ENCODE measurements at places on chromosomes 11 and 22.

- DNase-seq = no peak
These were observed 67.5 kb downstream of the DDX10 start for GRCh38 chr11:108732395-108732794.

DNA sequence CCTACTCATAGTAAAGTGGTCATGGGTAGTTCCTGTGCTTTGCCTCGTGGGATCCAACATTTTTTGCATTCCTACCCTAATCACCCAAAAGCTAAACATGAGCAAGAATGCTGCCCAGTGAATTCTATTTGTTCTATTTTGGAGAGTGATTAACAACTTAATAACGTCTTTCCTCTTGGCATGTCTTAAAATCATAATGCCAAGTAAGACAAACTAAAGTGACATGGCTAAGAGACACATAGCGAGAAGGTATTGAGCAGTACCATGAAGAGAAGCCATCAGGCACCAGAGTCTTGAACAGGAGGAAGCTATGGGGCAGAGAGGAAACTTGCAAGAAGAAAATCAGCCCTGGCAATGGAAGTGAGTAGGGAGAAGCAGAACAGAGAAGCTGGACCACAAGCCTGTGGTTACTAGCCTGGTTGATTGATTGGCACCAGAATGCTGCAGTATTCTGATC is 32.0 kb downstream of the EXPH5 start:
- DNase-seq = no peak

- no peak for DNase-seq
These were observed 118.9 kb upstream of the LMO1 start for GRCh38 chr11:8382436-8383053.

DNA sequence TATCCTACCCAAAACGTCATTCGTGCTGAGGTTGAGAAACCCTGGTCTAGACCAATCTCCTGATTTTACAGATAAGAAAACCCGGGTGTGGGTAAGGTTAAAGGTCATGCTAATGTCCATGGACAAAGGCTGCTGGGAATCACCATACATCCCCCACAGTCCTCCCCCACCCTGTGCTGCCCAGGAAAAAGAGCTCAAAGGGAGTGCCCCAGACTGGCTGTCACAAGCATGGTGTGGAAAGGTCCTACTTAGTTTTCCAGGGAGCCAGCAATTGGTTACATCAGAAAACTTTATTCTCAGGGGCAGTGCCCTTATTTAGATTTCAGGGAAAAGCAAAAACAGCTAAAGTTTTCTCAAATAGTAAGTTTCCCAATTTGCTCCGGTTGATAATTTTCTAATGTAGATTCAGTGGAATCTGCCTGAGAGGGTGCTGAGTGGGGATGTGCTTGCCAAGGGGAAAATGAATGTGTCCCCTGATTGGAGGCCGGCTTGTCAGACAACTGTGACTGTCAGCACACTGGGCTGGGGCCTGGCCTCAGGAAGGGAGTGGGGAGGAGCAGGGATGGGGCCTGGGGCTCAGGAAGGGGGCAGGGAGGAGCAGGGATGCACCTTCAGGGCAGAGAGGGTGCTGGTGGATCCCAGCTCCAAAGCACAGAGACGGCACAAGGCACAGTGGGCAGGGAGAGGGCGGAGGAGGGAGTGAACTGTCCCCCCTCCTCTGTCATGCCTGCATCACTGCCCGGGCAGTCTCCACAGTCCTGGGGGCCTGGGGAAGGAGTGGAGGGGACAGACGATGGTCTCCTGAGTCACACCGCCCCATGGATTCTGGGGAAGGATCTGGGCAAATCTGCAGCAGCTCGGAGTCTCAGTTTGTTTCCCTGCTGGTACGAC is 263.6 kb downstream of the KIRREL3 start:
- DNase-seq = no peak

DNA sequence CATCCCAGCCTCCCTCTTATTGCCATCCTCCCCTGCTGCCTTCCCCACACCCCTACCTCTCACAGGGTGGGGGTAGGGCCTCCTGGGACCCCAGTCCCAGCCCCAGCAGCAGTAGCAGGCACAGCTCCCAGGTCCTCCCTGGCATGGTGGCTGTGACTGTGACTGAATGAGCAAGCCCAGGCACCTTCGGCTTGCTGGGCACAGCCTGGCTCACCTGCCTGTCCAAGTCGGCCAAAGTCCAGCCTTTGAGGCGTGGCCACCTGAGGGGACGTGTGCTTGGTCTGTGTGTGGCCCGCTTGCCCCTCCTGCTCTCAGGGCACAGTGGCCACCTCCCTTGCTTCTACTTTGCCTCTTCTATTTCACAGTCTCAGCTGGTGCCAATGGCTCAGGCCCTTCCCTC is at the start of gene TREH:
TSS of gene TREH (minus strand) at position 168 of the 400 bp plus-strand sequence. CDS start at position 145, 23 bp downstream.
- DNase-seq = no peak

DNA sequence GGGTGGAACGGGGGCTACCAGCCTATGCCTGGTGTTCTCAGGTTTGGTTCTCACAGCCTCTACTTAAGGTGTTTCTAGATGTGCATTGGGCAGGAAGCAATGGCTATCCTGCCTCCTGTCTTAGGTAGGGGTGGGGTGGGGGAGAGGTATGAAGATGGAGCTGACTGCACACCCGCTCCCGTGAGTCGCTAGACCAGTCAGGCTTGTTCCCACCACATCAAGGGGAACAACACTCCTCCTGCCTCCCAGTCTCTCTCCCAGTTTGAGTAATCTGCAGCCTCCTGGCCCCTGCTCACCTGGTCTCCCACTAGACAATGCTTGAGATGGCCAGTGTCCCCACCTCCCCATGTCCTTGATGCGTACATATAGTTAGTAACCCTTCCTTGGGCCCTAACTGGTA is 79.3 kb upstream of the TENM4 start:
- no peak for DNase-seq

Data from stimulated activated CD4-positive, alpha-beta T cell treated with anti-CD3 and anti-CD28 coated beads, TNF-alpha, amount 100 ng/mL, for 1 hour (primary cell).